HT1080 (cell line): ENCODE measurements at places on chromosomes 3 and 15. TPM values are rescaled to one million over a fixed set of nuclear protein-coding genes. Genes with fewer than 3 reads are reported as not detected.

ZPLD1 gene
- 0.11 and 0.23 TPM in 2 replicates for total RNA-seq

FBXO40 gene
- 0.03 and 0.05 TPM in 2 replicates for total RNA-seq

LRTM1 gene
- total RNA-seq = not detected in 2 replicates

GOLGA8J gene
- 0.07 TPM in 1 of 2 replicates, not detected in the other for total RNA-seq

LRRC2 gene
- 0.19 and 0.20 TPM in 2 replicates for total RNA-seq

PTH1R gene
- 2.6 and 3.1 TPM in 2 replicates for total RNA-seq

PCBP4 gene
- total RNA-seq = 85.6 and 95.9 TPM in 2 replicates

ISLR gene
- total RNA-seq = 0.05 TPM in 1 of 2 replicates, not detected in the other

TMEM202 gene
- not detected in 2 replicates for total RNA-seq

TRAT1 gene
- not detected in 2 replicates for total RNA-seq

ITGA11 gene
- 0.77 and 2.1 TPM in 2 replicates for total RNA-seq

CSNK1G1 gene
- total RNA-seq = 10.0 and 15.0 TPM in 2 replicates

SI gene
- not detected in 2 replicates for total RNA-seq

TLR9 gene
- total RNA-seq = not detected in 2 replicates

ITPKA gene
- total RNA-seq = 10.9 and 15.0 TPM in 2 replicates

VGLL3 gene
- total RNA-seq = 0.87 and 0.88 TPM in 2 replicates

NR1D2 gene
- total RNA-seq = 29.6 and 46.4 TPM in 2 replicates

WDR49 gene
- total RNA-seq = not detected in 2 replicates

PPP1R14D gene
- not detected in 2 replicates for total RNA-seq

SAMMSON gene
- 0.43 and 0.93 TPM in 2 replicates for total RNA-seq

CAV3 gene
- total RNA-seq = not detected in 2 replicates

DZIP1L gene
- total RNA-seq = 17.7 and 27.4 TPM in 2 replicates

PEX11A gene
- 8.5 and 9.0 TPM in 2 replicates for total RNA-seq

SPATA12 gene
- 0.80 and 1.6 TPM in 2 replicates for total RNA-seq

SLC9A9 gene
- 1.5 and 2.8 TPM in 2 replicates for total RNA-seq

AGBL1 gene
- total RNA-seq = 0.03 TPM in 1 of 2 replicates, not detected in the other

TMEM212 gene
- not detected in 2 replicates for total RNA-seq

CFAP44 gene
- total RNA-seq = 2.4 and 2.7 TPM in 2 replicates

ZNF385D gene
- 0.03 and 0.13 TPM in 2 replicates for total RNA-seq

TGM5 gene
- 0.20 and 0.98 TPM in 2 replicates for total RNA-seq

TICRR gene
- total RNA-seq = 8.9 and 10.1 TPM in 2 replicates

CFAP100 gene
- not detected in 2 replicates for total RNA-seq

TJP1 gene
- 19.1 and 21.9 TPM in 2 replicates for total RNA-seq

IL17RB gene
- not detected in 2 replicates for total RNA-seq

CCDC51 gene
- 53.4 and 69.9 TPM in 2 replicates for total RNA-seq

BMF gene
- total RNA-seq = 0.23 and 0.66 TPM in 2 replicates

ASB14 gene
- 0.20 TPM in 1 of 2 replicates, not detected in the other for total RNA-seq

GATA2 gene
- total RNA-seq = 0.50 and 1.6 TPM in 2 replicates

CDC25A gene
- 36.5 and 43.4 TPM in 2 replicates for total RNA-seq

NAALADL2 gene
- total RNA-seq = 0.63 TPM in 2 replicates

CHRNA7 gene
- total RNA-seq = 2.0 TPM in 2 replicates

RARB gene
- total RNA-seq = 0.40 TPM in 2 replicates

GABRR3 gene
- total RNA-seq = not detected in 2 replicates

PAK6 gene
- 0.02 and 0.03 TPM in 2 replicates for total RNA-seq

SCG5 gene
- 36.1 and 46.9 TPM in 2 replicates for total RNA-seq

WDR93 gene
- total RNA-seq = not detected in 2 replicates

HGD gene
- not detected in 2 replicates for total RNA-seq

SLC12A1 gene
- total RNA-seq = not detected in 2 replicates

ARNT2 gene
- total RNA-seq = 2.6 and 3.7 TPM in 2 replicates

SPINK8 gene
- not detected in 2 replicates for total RNA-seq

CHST13 gene
- not detected in 2 replicates for total RNA-seq
